ENCODE measurements at places on chromosomes 7 and 10.

DNA sequence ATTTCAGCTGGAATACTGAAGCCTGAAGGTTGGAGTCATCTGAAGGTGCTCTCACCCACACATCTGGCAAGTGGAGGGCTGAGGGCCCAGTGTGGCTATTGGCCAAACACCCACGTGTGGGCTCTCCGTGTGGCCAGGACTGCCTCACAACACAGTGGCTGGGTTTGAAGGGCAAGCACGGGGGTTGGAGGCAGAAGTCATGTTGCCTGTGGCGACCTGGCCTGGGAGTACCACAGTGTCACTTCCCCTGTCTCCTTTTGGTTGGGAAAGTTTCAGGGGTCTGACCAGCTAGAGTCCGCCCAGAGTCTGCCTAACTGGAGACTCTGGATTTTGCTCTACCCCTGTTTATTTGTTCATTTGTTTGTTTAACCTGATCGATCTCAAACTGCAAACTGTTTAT lies 169.5 kb downstream of the DNAJB6 start:
- no peak for DNase-seq

GRCh38 chr7:135659159-135659846 lies 3.0 kb upstream of the STMP1 start:
- no peak for DNase-seq

DNA sequence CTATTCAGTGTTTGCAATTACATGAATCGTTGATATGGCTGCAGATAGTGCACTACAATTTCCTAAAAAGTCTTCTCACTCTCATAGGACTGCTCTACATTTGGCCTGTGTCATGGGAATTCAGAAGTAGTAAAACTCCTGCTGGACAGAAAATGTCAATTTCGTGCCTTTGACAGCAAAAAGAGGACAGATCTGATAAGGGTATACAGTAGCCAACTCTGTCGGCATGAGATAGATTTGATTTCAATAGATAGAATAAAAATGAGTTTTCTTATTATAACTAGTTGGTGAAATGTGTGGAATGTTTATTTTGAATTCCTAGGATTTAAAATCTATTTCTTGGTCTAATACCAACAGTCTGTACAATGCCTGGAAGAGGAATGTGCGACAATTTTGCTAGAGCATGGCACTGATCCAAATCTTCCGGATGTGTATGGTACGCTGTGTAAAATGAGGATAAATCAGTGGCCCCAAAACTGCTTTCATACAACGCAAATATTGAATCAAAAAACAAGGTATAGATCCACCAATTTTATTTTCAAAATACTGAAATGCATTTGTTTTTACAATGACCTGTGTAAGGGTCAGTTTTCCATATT lies 133.5 kb upstream of the CDK13 start:
- no peak for DNase-seq

DNA sequence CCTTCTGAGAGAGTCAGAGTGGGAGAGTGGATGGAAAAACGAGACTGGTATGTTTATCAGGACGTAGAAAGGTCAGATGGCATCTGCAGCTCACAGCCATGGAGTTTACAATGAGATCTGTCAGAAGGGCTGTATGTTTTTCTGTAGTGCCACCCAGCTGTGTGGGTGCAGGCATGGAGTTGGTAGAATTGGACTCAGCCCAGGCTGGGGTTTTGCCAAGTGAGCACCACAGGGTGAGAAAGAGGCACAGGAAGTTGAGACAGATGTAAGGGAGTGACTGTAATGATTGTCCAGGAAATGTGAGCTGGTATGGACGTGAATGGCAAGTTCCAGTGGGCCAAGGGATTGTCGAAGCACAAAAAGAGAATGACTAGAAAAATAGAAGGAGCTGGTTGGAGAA lies 9.1 kb upstream of the ZYX start:
- peak; percentile 22 for DNase-seq

GRCh38 chr10:86521678-86522509 lies at the start of gene WAPL:
Gene WAPL (minus strand): TSS chr10:86521792. CDS start chr10:86518069, 3,723 bp downstream.
- peak; percentile 86 for DNase-seq

GRCh38 chr7:33556472-33556871 lies 348.9 kb upstream of the BMPER start:
- DNase-seq: no peak

GRCh38 chr7:121480566-121481335 lies 84.6 kb upstream of the FAM3C start:
- no peak for DNase-seq

- no peak for DNase-seq
Measured at GRCh38 chr10:77881636-77882035, 44.9 kb downstream of the DLG5 start.

GRCh38 chr7:129084801-129085551 lies 30.1 kb upstream of the TNPO3 start:
- no peak for DNase-seq

- DNase-seq: no peak
Measured at GRCh38 chr10:8050556-8051108, 3.9 kb upstream of the GATA3 start.

DNA sequence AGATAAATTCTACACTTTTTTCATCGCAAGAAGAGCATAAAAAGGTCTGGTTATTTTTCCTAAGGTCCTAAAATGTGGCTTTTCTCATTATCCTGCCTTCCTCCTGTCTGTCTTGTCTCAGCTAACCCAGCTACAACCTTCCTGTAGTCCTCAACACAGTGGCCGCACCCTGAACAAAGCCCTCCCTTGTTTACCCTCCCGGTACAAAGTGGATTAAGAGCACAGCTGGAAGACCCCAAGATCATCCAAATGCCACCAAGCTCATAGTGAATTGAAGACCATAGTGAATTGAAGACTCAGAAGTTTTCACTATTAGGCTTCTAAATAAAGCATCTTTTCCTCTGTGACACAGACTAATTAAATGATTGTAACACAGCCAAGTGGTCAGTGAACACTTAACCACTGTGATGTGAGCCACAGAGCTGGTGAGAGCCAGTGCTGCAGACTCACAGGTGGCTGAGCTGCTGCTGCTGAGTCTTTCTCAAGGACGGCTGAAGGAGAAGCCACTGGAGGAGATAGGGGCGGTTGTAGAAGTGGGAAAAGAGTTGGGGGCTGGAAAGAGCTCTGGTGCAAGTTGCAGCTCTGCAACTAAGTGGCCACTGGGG lies 123.6 kb downstream of the ATXN7L1 start:
- DNase-seq: no peak

DNA sequence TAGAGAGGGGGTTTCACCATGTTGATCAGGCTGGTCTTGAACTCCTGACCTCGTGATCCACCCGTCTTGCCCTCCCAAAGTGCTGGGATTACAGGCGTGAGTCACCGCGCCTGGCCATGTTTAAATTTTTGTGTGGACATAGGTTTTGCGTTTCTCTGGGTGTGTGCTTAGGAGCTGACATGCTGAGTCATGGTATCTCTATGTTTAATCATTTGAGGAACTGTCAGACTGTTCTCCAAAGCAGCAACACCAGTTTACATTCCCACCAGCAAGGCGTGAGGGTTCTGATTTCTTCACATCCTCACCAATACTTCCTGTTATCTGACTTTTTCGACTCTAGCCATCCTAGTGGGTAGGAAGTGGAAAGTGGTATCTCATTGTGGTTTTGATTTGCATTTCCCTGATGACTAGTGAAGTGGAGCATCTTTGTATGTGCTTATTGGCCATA lies 153.7 kb downstream of the DNAJB6 start:
- no peak for DNase-seq

- no peak for DNase-seq
Measured at GRCh38 chr10:24744946-24745345, 21.3 kb upstream of the ARHGAP21 start.

DNA sequence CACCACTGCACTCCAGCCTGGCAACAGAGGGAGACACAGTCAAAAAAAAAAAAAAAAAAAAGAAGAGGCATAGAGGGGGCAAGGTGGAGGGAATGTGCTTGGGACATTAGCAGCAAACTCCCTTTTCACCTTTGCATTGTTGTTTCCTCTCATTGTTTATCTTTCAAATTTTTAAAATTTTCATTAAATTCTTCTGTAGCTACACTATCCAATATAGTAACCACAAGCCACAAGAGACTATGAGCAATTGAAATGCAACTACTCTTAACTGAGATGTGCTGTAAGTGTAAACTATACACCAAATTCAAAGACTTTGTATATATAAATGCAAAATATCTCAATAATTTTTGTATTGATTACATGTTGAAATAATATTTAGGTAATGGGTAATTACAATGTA lies 43.4 kb downstream of the EBLN1 start:
- DNase-seq: no peak

- no peak for DNase-seq
Measured at GRCh38 chr7:134184767-134185166, 57.6 kb downstream of the LRGUK start.

GRCh38 chr10:119078422-119079179 lies 2.0 kb downstream of the EIF3A start:
- no peak for DNase-seq

DNA sequence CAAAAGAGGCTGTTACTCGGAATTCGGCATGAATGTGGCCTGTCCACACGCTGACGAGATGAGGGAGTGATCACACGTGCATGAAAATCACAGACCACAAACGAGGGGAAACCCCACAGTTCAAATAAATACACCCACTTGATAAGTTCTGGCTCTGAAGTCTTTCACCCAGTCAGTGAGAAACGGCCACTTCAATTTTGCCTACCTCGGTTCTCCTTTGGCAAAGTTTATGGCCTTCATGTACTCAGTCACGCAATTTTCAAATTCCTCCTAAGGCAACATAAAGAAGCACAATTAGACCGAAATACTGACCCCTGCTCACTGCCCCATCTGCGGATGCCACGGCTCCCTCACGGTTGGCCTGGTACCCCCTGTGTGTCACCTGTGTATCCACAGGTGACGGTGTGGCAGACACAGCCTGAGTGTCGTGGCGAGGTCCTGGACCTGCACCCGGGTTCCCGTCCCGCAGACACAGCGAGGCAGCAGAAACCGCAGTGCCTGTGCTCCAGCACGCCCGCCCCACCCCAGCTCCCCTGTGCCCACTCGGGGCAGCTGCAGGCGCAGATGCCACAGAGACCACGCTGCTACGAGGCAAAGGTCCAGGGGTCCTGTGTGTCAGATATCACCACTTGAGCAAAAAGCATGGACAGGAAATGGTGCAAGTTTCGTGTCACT lies 1.4 kb downstream of the CFAP46 start:
- no peak for DNase-seq

GRCh38 chr7:19339512-19339911 lies 194.3 kb upstream of the FERD3L start:
- no peak for DNase-seq

- no peak for DNase-seq
Measured at GRCh38 chr10:29849126-29849833, 210.1 kb downstream of the JCAD start.

- no peak for DNase-seq
Measured at GRCh38 chr10:133079836-133080682, 7.7 kb upstream of the ADGRA1 start.

GRCh38 chr10:100522945-100523344 lies 3.3 kb upstream of the SEC31B start:
- no peak for DNase-seq

GRCh38 chr10:99339077-99339476 lies 9.9 kb downstream of the CNNM1 start:
- no peak for DNase-seq

DNA sequence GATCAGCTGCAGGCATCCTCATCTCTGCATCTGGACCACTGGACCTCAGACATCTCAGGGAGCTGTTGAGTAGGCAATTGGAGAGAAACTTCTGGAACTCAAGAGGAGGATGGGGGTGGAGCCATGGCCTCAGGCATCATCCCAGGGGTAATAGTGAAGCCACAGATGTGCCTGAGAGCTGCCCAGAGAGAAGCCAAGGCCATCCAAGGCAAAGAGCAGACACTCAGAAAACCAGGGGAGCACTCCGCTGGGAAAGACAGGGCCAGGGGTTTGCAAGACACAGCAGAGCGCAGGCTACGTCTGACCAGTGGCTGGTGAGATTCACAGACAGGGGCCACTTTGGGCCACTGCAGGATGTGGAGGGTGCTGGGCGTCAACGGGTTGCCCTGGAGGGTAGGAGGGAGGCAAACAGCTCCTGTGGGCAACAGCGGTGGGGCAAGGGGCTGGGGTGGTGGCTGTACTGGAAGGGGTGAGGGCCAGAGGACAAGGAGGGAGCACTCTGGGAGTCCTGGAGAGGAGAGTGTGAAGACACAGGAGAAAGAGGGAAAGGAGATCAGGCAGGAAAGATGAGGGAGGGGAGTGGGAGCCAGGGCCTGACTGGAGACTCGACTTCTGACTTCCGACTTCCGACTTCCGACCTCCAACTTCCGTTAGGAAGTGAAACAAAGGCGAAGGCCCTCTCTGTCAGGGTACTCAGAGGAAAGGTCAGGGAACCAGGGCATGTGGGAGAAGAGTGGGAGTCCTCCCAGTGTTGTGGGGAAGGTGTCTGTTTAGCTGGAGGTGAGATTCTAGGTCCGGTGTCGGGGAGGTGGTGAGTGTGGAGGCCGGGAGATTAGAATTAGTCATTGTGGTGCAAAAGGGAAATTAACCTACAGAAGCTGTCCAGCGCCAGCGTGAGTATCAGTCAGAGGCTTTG lies 69.7 kb upstream of the ANTXRL start:
- no peak for DNase-seq

GRCh38 chr7:127551941-127552340 lies 33.5 kb downstream of the GCC1 start:
- DNase-seq: no peak

DNA sequence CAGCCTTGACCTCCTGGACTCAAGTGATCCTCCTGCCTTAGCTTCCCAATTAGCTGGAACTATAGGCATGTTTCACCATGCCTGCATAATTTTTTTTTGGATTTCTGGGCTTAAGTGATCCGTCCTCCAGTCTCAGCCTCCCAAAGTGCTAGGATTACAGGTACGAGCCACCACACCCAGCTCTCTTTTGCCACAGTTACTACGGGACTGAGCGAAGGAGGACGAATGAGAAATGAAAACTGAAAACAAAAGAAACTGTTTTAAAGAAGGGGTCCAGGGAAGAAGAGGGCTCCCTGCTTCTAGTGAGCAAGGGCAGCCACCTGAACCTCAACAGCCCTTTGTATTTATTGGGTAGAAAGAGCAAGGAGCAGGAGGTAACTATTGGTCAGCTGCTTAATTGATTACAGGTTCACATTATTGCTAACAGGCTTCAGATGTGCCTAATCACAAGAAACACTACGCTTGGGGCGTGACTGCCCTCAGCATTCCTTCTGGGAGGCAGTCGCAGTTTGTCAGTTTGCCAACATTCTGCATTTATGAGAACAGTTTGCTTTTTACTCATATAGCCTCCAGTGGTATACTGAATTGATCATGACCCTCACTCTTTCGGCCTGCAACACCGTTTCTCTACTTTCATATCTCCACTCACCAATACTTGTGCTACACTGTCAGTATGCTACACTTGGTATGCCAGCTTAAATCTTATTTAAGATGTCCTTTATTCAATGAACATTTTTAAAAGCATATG lies 676.8 kb downstream of the DNAJB9 start:
- no peak for DNase-seq

DNA sequence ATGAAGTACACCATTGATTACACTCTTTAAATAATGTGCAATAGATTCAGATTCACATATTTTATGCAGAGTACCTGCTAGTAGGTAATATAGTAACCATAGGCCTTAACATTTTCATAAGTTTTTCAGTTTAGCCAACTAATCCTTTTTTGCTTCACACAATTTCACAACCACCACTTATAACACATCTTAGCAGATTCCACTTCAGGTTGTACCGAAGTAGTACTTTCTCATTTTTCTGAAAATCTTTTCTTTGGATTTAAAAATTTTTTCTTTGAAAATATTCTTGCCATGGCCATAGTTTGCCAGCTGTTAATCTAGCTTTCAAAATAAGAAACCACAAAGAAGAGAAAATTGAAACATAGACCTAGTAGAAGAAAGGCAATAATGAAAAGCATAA lies 203.1 kb downstream of the MGMT start:
- DNase-seq: no peak
